Activated naive CD8-positive, alpha-beta T cell treated with anti-CD3 and anti-CD28 coated beads for 36 hours (primary cell): ENCODE measurements at places on chromosomes 6 and 20.

GRCh38 chr6:113934101-113934500 is 36.8 kb downstream of the HDAC2 start:
- no peak for DNase-seq

DNA sequence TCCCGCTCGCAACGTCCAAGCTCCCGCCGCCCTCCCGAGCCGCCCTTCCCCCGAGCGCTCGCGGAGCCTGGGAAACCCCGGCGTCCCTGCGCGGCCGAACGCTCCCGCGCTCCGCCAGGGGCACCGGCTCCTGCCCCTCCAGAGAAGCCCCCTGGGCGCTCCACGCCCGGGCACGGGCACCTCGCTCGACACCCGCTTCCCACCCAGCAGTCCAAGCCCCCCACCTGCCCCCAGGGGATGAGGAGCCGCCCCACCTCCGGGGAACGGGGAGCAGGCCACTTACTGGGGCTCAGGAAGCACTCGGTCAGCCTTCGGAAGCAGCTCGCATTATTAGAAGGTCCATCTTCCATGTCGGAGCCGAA is 1.4 kb downstream of the PDE10A start:
- no peak for DNase-seq

DNA sequence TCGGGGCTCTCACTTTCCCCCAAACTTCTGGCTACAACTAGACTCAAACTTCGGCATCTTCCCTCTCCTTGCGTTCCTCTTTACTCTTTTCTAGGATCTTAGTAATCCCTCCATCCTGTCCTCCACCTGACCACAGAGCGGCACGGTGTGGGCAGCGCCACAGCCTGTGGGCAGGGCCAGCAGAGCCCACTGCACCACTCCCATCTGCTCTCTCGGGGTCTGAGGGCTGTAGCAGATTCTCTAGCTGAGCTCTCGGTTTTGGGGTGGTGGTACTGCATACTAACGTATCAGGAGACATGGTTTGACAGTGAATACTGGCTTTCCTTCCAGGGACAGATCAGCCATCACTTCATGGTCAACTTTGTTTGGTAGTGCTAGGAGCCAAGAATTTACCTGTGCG is 57.4 kb downstream of the EZR start:
- DNase-seq = no peak

DNA sequence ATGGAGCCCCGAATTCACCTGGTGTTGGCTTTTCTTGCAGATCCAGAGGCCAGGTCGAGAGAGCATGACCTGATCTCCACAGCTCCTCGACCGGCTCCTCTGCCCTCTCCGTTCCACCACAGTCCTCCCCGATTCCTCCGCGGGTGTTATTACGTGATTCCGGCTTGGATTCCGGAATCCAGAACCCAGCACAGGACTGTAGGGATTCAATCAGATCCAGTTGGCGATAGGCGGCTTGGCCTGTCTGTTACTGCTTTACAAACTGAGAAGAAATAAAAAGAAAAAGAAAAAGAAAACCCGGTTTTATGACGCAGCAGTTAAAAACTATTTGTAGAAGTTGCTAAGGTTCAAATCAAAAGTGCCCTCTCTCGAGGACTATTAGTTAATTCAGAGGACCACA is 222.7 kb downstream of the EYA2 start:
- DNase-seq = no peak

DNA sequence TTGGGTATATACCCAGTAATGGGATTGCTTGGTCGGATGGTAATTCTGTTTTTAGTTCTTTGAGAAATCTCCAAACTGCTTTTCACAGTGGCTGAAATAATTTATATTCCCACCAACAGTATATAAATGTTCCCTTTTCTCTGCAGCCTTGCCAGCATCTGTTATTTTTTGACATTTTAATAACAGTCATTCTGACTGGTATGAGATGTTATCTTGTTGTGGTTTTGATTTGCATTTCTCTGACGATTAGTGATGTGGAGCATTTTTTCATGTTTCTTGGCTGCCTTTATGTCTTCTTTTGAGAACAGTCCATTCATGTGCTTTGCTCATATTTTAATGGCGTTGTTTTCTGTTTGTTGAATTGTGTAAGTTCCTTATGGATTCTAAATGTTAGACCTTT is 641.6 kb downstream of the HACE1 start:
- no peak for DNase-seq
